GM19239 (cell line): ENCODE measurements at places on chromosomes 16 and 17.

GRCh38 chr16:189604-190186, 9.4 kb downstream of the HBQ1 start:
- no peak for DNase-seq

GRCh38 chr17:33551075-33551474, 258.0 kb upstream of the ASIC2 start:
- no peak for DNase-seq

DNA sequence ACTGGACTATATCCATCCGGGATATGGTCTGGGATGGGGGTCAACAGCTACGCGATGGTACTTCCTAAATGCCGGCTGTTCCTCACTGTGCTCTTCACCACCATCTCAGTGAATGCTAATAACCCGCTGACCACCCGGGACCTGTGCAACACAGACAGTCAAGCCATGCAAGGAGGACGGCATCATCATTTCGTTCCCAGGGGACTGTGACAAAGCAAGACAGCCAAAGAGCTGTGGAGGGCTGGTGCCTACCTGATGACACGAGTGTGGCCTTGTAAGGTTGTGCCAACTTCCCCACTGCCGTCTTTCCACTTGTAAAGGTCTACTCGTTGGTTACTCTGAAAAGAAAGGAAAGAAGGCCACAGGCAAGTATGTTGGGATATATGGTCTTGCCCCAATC, 33.7 kb downstream of the WDR59 start:
- no peak for DNase-seq

DNA sequence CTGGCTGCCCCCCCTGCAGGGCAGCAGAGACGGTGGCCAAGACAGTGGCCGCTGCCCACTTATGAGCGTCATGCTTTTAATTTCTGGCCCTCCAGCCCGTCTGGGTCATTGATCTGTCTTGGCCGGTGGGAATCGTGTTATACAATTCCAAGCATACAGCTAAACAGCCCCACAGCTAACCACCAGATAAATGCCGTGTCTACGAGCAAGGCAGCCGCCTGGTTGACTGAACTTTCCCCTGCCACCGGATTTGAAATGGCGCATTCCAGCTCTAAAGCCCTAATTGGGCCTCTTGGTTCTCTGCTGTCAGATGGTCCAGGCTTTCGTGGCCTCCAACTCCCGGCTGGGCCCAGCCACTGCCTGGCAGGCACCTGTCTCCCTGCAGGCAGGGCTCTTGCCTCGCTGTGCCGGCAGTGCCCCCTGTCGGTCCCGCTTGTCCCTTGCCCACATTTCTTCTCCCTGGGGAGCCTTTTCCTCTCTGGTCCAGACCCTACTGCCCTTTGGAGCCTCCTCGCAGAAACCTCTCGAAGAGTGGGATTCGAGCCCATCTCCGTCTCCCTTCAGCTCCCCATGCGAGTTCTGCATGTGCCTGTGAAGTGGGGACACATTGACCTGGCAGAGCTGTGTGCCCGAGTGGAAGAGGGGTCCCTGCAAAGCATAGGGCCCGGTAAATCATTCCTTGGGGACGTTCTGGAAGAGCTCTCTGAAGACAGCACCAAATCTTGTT, 1.8 kb upstream of the RBFOX3 start:
- no peak for DNase-seq

GRCh38 chr16:22813223-22813947, 577 bp upstream of the HS3ST2 start:
- DNase-seq: peak; percentile 48

- no peak for DNase-seq
Measured at GRCh38 chr16:69660166-69660565, 66.2 kb downstream of the NQO1 start.

DNA sequence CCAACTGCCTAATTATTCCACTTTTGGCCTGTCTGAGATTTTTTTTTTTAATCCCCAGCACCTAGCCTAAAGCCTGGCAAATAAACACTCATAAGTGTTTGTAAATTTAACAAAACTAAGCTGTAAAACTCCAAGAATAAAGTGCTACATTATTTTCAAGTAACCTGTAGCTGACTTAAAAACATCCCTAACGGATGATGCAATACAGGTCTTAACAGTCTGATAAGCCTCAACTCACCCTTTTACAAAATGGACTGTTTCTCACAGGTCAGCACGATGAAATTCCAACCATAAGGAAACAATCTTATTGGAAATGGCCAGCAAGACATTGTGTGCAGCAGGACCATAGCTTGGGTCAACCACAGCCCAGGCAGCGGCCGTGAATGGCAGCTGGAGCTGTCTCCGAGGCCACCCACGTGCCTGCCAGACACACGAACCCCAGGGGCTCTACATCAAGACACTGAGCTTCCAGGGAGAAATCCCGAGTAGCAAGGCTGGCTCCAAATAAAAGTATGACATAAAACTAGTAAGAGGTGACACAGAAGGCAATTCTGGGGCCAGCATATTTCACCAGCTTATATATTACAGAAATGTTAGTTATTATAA, 58.9 kb downstream of the NDEL1 start:
- no peak for DNase-seq

DNA sequence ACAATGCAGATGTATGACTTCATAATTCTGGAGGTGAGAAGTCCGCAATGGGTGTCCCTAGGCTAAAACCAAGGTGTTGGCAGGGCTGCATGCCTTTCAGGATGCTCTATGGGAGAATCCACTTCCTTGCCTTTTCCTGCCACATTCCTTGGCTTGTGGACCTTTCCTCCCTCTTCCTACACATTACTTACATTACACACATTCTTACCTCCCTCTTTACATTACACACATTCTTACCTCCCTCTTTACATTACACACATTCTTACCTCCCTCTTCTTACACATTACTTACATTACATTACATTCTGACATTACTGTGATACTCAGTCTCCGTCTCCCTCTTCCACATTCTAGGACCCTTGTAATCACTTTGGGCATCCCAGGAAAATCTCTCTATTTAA, 14.2 kb upstream of the CDH5 start:
- no peak for DNase-seq

GRCh38 chr16:55179411-55179810, 144.6 kb upstream of the IRX6 start:
- DNase-seq: no peak

GRCh38 chr17:1153795-1154546, 25.8 kb downstream of the ABR start:
- no peak for DNase-seq

DNA sequence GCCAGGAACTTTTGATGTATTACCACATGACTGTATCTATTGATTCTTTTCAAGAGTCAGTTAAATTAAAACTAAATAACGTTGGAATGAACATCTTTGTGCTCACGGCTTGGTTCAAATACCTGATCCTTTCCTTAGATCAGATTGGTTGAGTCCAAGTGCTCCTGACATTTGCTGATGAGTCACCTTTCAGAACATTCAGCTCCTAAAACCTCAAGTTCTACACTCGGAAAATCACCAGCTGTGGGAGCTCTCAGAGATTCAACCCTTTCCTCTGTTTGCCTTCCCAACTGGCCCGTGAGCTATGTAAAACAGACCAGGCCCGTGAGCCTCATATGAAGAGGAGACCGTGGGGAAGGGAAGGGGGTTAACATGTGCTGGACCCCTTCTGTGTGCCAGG, 68.1 kb downstream of the RTN4RL1 start:
- no peak for DNase-seq

DNA sequence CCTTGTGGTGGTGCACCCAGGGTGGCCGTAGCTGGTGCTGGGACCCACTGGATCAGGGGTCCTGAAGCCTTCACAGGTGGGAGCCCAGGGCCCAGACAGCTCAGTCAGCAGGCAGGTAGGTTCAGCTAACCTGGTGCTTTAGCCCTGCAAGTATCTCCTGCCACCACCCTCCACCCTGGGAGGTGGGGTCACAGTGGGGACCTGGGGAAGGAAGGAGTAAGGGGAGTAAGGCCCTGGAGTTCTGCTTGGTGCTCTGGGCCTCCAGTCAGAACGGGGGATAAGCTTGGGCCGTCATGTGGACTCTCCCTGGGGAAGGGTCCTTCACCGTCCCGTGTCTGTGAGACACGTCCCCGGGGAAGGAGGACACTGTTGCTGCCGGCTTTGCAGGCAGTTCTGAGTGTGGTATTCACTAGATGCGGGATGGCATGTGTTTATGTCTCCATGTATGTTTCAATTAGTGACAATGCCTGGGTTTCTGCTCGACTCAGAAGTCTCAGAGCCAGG, 20.7 kb downstream of the SGSM2 start:
- no peak for DNase-seq

GRCh38 chr17:20206068-20206467, 196.9 kb downstream of the SPECC1 start:
- DNase-seq: no peak

GRCh38 chr17:44998646-44999045, 30.5 kb upstream of the C1QL1 start:
- no peak for DNase-seq

DNA sequence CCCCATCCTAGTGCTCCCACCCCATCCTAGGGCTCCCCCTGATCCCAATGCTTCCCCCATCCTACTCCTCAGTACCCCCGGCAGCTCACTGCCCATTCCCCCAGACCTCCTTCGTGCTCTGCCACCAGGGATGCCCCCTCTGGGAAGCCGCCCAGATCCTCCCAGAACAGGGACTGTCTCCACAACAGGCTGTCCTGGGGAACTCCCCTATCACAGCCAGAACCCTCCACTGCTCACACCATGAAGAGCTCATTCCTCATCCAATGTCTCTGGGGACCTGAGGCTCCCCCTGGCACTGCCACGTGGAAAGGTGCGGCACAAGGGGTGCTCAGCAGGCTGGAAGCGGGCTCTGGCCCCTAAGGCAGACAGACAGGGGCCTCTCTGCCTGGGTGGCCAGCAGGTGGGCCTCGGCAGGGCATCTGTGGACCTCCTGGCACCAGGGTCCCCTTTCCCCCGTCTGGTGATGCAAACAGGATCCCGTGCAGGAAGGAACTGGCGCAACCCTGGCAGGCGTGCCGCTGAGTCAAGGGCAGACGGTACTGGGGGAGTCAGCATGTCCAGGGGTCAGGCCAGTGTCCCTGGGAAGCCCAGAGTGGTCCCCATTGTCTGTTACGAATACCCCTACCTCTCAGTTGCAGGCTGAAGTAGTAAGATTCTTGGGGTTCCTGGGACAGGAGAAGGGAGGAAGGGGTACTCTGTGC, 14.8 kb upstream of the PVALEF start:
- DNase-seq: no peak

DNA sequence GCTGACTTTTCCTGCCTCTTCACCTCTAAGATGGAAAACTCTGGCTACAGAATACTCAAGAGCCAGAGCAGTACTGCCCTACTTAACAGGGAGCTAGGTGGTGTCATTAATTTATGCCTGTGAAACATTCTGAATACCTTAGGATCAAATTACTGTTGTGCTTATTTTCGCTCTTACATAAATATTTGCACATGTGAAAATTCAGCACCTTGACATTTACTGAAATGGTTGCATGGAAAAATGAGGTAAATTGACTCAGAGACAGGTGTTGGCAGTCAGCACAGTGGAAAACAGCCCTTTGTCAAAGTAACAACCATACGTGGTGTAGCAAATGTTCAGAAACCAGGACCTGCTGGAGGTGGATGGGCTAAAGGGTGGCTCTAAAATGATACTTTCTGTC, 193.6 kb downstream of the CDH8 start:
- DNase-seq: no peak

GRCh38 chr16:88920618-88921590, 54.4 kb upstream of the PABPN1L start:
- DNase-seq: peak; percentile 85

GRCh38 chr16:53282975-53283946, 151.0 kb upstream of the RBL2 start:
- DNase-seq: no peak

- DNase-seq: no peak
Measured at GRCh38 chr16:69049146-69049545, 56.3 kb upstream of the HAS3 start.

GRCh38 chr17:8419305-8419704, 16.4 kb upstream of the NDEL1 start:
- no peak for DNase-seq

GRCh38 chr17:80119839-80120238, 18.5 kb downstream of the GAA start:
- DNase-seq: no peak

DNA sequence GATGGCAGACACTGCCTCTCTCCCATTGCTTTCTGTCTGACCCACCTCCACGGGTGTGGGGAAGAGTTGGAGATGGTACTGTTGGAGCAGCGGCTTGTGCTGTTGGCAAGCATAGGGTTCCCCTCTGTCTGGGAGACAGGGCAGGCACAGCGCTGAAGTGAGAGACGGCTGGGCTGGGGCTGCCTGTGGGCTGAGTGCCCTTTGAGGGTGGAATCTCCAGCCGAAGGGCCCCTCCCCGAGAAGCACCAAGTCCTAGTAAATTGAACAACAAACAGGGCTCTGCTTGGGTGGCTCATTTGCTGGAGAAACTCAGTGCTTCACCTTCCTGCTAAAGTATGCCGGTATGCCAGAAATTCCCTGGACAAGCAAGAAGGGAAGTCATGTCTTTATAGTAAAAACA, 79.7 kb downstream of the KSR1 start:
- no peak for DNase-seq

DNA sequence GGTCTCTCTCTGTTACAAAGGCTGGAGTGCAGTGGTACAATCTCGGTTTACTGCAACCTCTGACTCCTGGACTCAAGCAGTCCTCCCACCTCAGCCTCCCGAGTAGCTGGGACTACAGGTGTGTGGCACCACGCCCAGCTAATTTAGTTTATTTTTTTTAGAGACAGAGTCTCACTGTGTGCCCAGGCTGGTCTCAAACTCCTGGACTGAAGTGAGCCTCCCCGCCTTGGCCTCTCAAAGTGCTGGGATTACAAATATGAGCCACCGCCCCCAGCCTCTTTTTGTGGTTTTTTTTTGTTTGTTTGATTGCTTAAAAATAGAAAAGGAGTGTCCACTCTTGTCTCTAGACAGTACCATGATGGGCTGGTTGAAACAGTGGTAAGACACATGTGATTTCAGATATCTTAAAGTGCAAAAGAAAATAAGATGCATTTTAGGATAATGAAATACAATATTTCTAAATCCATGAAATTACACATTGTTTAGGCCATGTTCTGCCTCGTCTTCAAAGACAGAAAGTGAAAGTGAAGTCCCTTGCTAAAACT, 27.4 kb downstream of the KIAA0513 start:
- DNase-seq: no peak

DNA sequence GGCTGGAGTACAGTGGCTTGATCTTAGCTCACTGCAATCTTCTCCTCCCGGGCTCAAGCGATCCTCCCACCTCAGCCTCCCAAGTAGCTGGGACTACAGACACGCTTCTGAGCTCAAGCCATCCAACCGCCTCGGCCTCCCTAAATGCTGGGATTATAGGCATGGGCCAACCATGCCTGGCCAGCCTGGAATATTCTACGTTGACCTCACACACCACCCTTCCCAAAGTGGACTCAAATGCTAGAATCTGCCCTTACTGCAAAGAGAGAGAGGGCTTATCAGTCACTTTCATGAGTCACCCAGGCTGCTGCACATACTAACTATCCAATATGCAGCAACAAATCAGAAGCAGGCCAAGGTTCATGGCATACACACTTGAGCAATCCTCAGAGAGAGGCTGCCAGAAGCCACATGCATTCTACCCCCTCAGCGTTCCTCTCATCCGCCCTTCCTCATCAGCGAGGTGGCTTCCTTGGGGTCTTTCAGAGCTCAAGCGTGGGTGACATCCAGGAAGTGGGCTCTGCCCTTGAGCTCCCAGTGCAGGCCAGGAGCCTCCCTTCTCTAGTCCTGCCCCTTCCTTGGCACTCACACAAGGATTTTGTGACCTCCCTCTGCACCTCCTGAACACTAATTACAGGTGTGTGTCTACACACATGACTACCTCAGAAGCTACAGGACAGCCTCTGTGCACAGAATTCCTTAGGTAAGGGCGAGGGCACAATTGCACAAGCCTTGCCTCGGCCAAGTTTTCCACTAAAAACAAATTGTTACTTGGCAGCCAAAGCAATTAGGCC, 24.8 kb upstream of the SIAH1 start:
- DNase-seq: no peak

GRCh38 chr16:11118479-11118878, 137.5 kb downstream of the SOCS1 start:
- no peak for DNase-seq
